ENCODE measurements at places on chromosomes 4 and X.

DNA sequence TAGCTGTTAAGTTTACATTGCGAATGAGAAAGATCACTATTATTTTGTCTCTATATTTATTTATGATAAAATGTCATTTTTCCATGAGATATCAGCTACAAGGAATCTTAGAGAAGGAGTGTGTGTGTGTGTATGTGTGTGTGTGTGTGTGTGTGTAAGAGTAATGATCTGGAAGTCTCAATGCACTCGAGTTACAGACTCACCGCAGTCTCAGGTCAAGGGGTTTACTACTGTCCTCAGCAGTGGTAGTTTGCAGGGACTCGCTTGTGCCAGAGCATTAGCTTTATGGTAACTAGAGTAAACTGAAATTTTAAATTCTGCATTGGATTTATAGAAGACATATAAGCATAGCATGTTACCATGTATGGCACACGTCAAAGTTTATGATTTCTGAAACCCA lies 30.8 kb downstream of the LRP2BP start:
- DNase-seq = no peak

DNA sequence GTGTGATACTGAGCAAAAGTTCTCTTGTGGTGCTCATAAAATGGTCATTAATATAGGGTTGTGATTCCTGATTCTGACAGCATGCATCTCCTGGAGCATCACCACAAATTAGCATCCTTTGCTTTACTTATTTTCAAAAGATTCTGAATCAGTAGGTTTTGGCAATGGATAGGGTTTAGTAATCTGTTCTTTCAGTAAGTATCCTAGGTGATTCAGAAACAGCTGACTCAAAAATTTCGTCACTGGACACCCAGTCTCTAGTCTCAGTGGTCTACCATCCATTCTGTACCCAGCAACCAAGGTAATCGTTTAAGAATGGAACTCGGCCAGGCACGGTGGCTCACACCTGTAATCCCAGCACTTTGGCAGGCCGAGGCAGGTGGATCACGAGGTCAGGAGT lies 4.1 kb downstream of the CBLL2 start:
- DNase-seq = no peak

- DNase-seq = no peak
Observed at GRCh38 chr4:174834477-174834876, 5.4 kb upstream of the GLRA3 start.

DNA sequence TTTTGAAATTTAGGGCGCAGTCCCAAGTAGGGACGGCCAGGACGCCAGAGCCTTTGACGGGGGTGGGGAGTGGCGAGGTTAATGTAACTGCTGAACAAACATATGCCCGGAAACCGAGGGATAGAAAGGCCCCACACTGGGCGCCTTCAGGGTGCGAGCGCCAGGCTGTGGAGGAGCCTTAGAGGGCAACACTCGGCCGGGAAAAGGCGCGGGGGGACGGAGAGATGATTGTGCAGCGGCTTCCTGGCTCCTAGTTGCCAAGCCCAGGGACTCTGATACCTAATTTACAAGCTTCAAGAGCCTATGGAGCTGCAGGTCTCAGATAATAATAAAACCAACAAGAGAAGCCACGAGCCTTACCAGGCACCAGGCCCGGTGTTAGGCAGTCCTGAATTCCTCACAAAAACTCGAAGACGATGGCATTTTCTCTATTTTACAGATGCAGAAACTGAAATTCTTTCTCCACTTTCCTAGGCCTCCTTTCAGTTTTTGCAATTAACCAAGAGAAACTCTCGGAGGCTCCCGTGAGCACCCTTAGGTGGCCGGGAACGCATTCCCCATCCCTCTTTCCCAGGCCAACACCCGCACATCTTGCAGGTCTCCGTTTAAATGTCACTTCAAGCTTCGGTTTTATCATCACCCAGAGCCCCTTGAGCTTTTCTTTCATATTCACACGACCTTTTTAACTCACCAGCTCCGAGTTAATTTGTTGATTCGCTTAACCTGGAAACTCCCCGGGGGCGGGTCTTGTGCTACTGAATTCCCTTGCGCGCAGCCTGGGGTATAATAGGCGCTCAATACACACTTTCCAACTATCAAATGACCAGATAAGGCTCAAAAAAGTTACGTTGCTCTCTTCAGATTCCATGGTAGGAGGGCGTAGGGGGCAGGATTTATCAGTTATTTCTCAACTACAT lies 6.4 kb upstream of the GSX2 start:
- DNase-seq = no peak

GRCh38 chr4:58357947-58358346 lies 1247.8 kb upstream of the IGFBP7 start:
- no peak for DNase-seq

DNA sequence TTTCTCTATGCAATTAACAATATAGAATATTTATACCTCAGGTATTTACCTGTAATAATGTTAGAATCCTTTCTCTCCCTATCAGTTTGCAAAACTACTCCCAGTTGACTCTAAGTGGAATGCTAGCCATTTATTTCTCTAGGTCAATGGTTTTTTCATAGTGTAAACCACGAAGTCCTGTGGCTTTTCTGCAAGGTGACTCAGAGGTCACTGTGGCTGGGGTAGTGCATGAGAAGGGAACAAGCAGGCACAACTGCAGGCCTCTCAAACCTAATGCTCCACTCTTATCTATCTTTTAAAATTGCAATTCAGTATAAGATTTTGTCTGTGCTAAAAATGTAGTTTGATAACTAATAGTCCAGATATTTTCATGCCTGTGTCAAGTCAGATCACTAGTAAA lies 159.4 kb downstream of the ANTXR2 start:
- DNase-seq = no peak

DNA sequence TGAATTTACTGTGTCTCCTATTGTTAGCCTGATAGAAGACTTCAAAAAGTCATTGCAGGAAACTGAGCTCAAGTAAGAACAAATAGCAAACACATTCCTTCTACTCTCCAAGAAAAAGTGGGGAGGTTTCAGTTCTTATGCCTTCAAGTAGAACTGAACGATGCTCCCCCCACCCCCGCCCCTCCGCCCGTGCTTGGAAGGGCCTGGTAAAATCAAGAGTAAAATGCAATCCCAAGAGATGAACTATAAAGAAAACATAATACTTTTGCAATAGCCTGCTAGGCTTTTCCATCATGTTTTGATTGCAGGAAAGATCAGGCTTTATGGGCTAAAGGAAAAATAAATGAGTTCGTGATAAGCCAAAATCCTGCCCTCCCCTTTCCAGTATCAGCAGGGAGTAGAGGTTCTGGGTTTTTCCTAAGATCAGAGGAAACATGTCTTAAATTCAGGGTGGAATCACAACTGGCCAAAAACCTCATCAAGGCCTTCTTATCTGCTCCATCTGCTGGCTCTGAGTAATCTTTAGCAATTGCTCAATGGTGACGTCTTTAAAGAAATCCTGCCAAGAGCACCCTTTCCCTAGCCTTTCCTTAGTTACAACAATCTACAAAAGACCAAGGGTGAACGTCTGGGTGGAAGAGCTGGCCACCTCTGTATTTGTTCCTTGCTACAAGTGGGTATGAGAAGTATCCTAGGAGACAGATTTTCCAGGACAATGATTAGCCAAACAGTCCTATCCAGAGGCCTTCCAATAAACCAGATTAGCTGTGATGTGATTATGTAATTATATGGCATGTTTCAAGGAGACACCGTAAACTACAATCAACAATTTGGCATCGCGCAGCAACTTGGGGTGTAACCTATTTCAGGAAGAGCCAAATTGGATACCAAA lies 66.3 kb upstream of the FAM9C start:
- DNase-seq = no peak

DNA sequence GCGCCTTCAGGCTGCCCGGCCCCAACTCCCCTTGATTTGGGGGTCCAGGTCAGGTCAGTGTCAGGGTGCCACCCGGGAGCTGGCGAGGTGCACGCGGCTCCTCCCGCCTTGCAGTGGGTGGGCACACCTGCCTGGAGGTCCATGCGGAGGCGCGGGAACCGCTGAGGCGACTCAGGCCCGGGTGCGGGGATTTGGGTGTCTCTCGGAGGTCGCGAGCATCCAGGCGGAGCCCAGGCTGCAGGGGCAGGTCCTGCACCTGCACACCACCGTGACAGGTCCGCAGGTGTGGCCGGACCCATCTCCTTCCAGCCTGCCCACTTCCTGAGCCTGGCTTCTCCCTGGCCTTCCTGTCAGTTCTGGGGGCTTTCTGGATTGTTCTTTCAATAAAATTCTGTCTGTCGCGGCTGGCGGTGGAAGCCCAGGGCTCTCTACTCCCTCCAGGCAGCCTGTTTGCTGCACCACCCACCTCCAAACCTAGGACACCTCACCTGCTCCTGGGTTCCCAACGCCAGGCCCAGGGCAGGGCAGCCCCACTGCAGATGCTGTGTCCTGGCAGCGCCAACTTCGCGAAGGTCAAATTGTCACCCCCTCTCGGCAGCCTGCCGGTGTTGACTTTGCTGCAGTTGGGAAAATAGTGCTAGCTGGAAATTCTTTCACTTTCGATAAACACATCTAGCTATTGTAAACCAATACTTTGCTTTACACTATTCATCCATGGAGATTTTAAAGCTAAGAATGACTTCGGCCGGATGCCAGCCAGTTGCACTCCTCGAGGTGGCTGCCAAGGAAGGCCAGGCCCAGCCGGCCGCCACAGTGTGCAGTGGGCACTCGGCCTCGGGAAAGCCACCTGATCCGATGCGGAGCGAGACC lies 35.9 kb downstream of the FGFRL1 start:
- DNase-seq = no peak

- DNase-seq = no peak
Observed at GRCh38 chrX:11321986-11322385, 28.8 kb downstream of the AMELX start.

DNA sequence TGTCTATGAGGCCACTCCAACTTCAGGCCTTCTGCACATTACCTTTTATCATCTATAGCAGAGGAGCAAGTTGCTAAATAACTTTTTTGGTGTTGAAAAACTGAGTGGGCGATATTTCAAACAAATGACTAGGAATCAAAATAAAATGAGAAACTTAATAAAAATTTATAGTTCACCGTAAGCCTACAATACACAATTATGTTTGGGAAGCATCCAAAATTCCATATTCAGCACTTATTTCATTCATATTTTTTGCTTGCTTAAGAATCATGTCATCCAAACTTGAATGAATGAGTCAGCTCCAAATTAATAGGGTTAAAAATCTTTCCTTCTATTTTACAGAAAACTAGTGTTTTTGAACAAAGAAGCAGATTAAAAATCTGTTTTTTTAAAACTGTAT lies 119.1 kb downstream of the SH3RF1 start:
- no peak for DNase-seq

DNA sequence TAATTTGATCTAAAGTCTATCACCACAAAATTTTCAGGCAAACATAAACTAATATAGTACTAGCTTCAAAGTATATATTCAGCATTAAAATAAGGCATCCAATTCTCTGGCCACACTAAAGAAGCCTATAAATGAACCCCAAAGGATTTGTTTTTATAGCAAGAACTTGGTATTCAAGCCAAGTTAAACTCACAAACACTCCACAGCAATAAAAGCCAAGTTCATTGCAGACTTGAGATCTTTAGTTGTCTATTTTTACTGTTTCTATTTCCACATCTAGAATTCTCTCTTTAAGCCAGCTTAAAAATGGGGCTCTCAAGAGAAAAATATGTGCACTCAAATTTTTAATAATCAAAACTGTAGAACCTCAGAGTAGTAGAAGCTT lies 51.1 kb downstream of the WDFY3 start:
- no peak for DNase-seq

- DNase-seq = no peak
Observed at GRCh38 chrX:1185561-1185960, 26.9 kb downstream of the CRLF2 start.

DNA sequence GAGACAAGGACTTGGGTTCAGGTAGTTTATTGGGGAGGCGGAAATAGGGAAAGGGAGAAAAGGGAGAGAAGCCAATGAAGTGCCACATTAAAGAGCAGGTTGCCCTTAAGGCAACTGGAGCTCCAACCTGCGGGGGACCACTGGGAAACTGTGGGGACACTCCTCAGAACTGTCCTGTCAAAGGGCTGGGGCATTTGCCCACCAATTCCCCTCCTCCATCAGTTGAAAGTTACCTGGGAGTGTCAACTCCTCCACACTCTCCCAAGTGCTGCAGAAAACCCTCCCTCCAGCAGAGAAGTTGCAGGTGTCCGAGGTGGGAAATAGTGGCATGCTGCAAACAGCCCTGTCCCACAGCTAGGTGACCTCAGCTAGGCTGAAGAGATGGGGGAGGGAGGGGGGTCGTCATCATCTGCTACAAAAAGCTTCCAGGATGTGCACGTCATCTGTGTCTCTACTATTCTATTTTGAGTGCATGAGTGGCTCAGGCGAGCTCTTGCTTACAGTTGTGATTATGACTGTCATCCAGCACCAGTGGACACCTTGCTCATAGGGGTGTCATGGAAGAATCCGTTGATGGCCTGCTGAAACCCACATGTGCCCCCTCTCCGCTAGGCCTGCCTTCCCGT lies 41.5 kb upstream of the XPNPEP2 start:
- DNase-seq = no peak

DNA sequence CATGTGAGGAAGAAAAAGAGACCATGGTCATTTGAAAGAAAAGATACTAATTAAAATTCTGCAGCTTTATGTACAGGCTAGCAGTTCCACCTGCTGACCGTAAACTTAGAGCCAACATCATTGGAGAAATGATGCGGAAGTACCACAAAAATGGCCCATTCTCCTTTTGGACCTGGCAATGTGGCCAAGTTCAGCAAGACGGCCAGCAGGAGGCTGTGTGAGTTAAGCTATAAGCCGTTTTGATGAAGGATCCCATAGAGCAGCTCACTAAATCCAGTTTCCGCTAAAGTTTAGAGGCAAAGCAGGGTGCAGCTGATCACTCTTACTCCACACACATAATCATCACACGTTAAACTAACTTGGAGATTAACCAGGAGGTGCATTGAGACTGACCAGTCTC lies 133.8 kb downstream of the LDB2 start:
- DNase-seq = peak; percentile 50

DNA sequence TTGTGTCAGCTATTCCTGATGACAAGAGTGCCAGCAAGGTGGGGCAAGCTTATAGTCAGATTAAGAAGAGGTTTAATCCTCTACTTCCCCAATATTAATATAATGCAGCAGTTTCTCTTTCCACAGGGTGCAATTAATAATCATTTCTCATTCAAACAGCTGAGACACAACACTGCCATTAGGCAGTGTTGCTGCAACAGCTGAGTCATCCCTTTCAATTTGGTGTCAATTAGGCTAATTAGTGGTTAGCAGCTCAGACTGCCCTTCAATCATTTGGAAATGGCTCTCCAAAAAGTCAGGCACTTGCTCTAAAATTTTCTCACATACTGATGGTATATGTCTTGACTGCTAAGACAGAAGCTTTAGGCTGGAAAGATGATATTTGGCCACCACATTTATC lies 265.7 kb upstream of the FAM241A start:
- DNase-seq = no peak

DNA sequence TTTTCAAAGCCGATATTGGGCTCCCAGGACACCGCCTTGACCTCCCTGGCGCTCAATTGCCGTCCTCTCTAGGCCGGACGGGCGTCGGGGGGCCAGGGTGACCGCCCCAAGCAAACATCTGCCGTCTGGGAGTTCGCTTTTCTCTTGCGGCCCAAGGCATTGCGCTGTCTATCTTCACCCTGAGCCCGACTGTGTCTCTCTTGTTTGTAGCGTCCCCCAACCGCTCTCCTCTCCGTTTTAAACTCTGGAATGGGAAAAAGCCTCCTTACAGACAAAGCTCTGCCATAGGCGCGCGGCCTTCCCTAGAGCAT lies 551 bp upstream of the ARX start:
- no peak for DNase-seq

All from iPS DF 19.7 (cell line).